ENCODE measurements at places on chromosomes 4 and X. TPM values are rescaled to one million over a fixed set of nuclear protein-coding genes. Genes with fewer than 3 reads are reported as not detected.

SPIN3 gene
- 13.0 TPM for total RNA-seq

CXCL8 gene
- 6.3 TPM for total RNA-seq

TKTL1 gene
- total RNA-seq, result not detected

SOWAHD gene
- total RNA-seq, result under 0.01 TPM

Data from uterine smooth muscle cell (primary cell).